ENCODE measurements at places on chromosomes 11 and 22. TPM values are rescaled to one million over a fixed set of nuclear protein-coding genes. Genes with fewer than 3 reads are reported as not detected.
A peak's percentile ranks its signal among the peaks of the same experiment; 100 is the strongest.

- no peak for DNase-seq
Observed at GRCh38 chr22:18954990-18955571, 19.0 kb upstream of the PRODH start.

GRCh38 chr11:126630893-126631798, 275.7 kb downstream of the ST3GAL4 start:
- DNase-seq = no peak

- no peak for DNase-seq
Observed at GRCh38 chr11:130769782-130770535, 146.3 kb downstream of the SNX19 start.

GRCh38 chr22:46219636-46220035, 30.5 kb downstream of the CDPF1 start:
- no peak for DNase-seq

- DNase-seq = no peak
Observed at GRCh38 chr11:97856666-97857065, 1164.1 kb upstream of the CNTN5 start.

DNA sequence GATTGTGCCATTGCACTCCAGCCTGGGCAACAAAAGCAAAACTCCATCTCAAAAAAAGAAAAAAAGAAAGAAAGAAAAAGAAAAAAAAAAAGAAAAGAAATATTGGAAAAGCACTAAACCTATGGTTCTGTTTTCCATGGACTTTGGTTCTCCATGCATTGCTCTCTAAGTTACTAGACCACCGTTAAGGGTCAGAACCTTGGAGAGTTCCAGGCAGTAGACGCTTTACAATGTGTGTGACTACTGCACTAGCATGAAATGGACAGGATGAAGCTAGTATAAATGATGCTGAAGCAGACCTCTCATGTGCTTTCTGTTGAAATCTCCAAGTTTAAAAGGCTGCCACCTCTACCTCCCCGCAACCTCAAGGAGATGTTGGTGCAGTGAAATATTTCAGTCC, 63.5 kb downstream of the SIK2 start:
- peak; percentile 42 for DNase-seq

DNA sequence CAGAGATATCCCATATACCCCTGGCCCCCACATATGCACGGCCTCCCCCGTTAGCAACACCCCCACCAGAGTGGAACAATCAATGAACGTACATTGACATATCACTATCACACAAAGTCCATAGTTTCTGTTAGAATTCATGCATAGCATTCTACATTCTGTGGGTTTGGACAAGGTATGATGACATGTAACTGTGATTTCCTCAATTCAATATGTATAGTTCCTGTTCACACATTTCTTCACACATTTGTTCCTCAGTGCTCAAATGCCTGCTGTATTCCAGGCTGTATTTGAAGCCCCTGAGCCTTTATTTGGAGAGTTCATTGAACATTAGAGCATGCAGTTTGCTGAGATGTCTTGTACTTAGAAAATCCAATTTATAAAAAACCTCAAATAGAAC, 69.9 kb downstream of the PTPRJ start:
- DNase-seq = no peak

- DNase-seq = no peak
Observed at GRCh38 chr22:37904572-37905533, 1.2 kb upstream of the MICALL1 start.

DNA sequence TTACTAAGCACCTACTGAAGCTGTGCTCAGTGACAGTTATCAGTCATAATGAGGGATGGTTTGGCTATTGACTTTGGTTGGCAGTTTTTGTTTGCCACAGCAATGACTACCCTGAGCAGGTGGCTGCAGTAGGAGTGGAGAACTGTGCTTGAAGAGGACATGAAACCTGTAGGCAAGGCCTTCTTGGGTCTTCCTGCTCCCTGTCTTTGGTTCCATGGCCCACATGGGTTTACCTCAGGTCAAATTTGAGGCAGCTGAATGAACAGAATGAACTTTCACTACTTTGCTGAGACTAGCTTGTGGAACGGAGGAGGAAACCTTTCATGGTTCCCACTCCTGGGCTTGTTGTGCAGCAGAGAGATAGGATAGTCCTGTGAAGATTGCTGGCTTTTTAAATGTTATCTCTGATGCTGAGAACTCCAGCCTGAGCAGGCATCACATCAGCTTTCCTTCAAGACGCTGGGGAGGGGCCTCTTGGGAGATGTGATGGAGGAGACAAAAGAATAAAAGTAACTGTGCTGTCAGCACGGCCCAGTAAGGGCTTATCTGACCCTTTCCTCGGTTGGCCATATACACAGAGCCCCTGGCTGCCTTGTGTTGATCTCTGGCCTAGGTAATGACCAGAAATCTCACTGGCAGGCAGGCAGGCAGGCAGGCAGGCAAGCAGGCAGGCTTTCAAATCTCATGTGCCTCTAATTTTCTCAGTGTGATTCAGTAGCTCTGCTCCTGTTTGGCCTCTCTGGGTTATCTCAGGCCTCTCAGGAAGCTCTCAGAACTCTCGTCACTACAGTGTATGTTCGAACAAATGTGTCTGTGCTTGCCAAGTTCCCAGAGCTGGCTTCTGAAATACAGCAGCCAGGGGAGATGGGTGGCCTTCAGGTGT, 12.0 kb downstream of the STIM1 start:
- DNase-seq = peak; percentile 17

DNA sequence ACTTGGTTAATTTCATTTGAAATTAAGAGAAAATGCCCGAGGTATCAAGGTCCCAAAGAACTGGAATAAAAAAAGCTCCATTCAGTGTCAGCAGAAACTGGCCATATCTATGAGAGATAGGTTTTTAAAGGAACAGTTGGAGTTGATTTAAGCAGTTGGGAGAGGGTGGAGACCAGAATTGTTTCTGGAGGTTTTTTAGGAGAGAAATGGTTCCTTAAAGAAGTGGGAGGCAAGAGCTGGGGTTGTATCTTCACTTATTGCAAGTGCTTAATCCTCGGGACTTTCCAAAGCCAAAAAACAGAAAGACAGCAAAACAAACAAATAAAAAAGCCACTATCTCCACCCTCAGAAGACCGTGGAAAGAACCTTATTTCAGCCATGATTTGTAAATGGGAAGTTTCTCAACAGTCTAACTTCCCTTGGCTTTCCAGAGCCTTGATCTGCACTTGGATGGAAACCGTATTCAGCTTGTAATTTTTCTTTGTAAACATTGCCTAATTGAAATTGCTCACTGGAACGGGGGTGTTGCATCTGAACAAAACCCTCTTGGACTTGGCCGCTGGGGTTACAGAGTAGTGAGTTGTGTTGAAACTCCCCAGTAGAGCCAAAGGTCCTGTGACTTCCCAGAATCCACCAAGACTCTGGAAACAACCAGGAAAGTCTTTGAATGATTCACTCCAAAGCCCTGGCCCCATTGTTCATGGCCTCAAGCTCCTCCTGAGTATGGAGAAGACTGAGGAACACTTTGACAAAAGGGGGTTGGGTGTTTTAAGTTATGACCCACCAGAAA, 115.6 kb downstream of the SLC1A2 start:
- DNase-seq = peak; percentile 39

DNA sequence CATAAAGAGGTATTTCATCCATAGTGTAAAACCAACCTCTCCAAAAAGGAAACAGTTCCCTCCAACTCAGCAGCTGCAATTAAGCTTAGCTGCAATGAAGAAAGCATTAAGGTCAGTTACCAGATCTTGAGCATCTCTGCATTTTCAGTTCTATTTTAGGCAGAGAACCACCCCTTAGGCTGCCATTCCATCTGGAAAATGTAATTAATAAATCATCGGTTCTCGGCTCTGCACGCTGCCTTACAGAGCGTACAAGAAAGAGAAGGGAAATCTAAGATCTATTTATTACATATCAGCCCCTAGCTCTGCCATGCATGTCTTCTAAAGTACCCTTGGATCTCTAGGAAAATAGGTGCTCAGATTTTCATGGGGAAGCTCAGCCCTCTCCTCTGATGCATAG, 71.5 kb downstream of the RCN1 start:
- DNase-seq = no peak

GRCh38 chr11:81255895-81256294, 1477.8 kb downstream of the FAM181B start:
- DNase-seq = no peak

- DNase-seq = no peak
Observed at GRCh38 chr11:35971841-35972422, 28.1 kb downstream of the LDLRAD3 start.

DNA sequence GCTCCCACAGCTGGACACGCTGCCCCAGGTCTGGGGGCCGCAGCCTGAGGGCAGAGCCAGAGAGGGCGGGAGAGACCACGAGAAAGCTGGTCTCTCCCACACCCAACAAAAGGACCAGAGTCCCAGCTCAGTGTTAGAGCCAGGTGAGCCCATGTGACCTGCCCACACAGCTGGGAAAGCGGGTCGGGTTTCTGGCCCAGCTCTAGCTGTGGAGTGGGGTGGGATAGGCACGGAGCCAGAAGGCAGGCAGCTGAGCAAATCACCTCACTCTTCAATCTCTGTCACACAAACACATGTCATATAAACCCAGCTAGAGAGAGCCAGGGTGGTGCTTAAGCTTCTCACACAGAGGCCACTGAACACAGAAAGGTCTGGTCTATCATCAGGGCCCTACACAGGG, 7.8 kb upstream of the EIF3D start:
- DNase-seq = no peak

DNA sequence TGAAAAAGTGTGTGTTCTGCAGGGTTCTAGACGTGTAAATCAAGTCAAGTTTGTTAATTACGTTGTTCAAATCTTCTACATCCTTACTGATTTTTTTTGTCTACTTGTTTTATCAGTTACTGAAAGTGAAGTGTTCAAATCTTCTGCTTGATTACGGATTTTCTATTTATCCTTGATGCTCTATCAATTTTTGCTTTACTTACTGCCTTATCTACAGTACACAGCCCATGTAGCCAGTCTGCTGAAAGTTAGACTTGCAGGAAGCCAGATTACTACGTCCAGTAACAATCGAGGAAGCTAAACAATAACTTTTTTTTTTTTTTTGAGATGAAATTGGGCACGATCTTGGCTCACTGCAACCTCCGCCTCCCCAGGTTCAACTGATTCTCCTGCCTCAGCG, 15.6 kb upstream of the C11orf24 start:
- no peak for DNase-seq

- no peak for DNase-seq
Observed at GRCh38 chr11:33237039-33237597, 20.1 kb upstream of the HIPK3 start.

GRCh38 chr22:19807161-19807913, 46.8 kb downstream of the TBX1 start:
- no peak for DNase-seq

- no peak for DNase-seq
Observed at GRCh38 chr11:20027556-20028013, 132.7 kb downstream of the DBX1 start.

DNA sequence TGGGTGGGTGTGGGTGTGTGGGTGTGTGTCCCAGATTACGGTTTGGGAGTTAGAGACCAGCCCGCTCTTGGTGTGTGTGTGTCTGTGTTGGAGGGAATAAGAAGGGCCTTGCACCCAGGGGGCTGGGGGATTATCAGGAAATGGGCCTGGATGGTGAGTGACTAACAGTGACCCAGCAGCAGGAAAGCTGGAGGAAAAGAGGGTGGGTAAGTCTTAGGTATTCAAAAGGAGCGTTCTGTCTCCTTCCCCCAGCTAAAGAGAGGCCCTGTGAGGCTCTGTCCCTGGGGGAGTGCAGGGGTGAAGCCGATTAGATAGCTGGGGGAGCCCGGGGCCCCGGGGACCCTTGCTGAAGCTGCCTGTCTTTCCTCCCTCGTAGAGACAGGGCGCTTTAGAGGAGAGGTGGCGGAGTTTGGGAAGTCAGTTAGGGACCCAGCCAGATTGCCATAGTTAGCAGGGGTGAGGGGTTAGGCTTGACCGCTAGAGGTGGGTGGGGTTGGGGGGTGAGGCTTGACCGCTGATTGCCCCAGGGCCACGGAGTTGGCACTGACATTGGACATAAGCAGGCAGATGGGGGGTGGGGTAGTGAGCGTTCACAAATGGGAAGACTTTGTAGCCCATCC, 1.5 kb downstream of the OAF start:
- DNase-seq = no peak

DNA sequence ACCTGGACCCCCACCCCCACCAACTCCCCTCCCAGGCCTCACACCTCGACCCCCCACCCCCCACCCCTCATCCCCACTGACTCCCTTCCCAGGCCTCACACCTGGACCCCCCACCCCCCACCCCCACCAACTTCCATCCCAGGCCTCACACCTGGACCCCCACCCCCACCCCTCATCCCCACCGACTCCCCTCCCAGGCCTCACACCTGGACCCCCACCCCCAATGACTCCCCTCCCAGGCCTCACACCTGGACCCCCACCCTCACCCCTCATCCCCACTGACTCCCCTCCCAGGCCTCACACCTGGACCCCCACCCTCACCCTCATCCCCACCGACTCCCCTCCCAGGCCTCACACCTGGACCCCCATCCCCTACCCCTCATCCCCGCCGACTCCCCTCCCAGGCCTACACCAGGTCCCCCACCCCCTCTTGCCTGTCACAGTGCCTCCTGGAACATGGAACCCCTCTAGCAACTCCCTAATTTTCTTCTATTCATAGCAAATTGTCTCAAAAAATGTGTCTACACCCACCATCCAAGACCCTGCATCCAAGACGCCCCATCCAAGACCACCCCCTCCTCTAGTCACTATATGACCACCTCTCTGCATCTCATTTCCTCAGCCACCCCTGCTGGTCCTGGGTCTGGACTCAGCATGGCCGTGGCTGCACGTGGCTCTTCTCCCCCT, 36.9 kb upstream of the BRSK2 start:
- no peak for DNase-seq

GRCh38 chr11:118640332-118641154, 33.1 kb downstream of the PHLDB1 start:
- no peak for DNase-seq

DNA sequence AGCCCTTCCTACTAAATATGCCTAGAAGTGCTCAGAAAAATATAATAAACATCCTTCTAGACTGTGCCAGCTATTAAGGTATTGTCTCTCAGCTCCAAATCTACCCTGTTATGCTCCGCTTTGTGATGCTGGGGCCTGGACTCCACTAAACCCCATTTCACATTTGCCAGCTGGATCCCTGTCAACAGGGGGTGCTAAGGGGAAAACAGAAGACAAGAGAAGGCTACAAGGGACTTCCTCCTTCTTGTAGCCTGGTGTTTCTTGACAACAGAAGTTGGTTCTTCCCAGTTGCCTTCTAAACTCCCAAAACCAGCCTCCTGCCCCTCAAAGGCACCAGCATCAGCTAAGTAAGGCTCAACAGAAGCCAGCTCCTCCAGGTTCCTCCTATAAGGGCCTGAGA, 5.2 kb downstream of the NUMA1 start:
- DNase-seq = no peak

GRCh38 chr22:50271519-50271970, 1.4 kb upstream of the MAPK11 start:
- no peak for DNase-seq

- DNase-seq = peak; percentile 99
Observed at GRCh38 chr22:38506118-38506962, at the start of gene DDX17. DDX17 (minus strand) TSS chr22:38506311.

- DNase-seq = no peak
Observed at GRCh38 chr22:47201186-47201995, 438.9 kb downstream of the TBC1D22A start.

Gene GPHA2
- 0.15 TPM for polyA plus RNA-seq

Gene OR52A1
- 0.03 TPM for polyA plus RNA-seq

Gene SPON1
- polyA plus RNA-seq = 85.4 TPM

Gene NPAS4
- 0.17 TPM for polyA plus RNA-seq

Gene PIWIL4
- 7.2 TPM for polyA plus RNA-seq

Gene HTR3B
- polyA plus RNA-seq = 0.15 TPM

Gene SYT8
- 1.2 TPM for polyA plus RNA-seq

Gene MS4A7
- 19.9 TPM for polyA plus RNA-seq

Gene GLYATL2
- polyA plus RNA-seq = 2.1 TPM

Gene CALCA
- 1.7 TPM for polyA plus RNA-seq

Gene TMPRSS4
- 4.5 TPM for polyA plus RNA-seq

Gene C11orf24
- 22.8 TPM for polyA plus RNA-seq
